ENCODE measurements at places on chromosomes 3 and 15. TPM values are rescaled to one million over a fixed set of nuclear protein-coding genes. Genes with fewer than 3 reads are reported as not detected.

GRCh38 chr15:63344731-63345390 is 36.8 kb downstream of the CA12 start:
- no peak for DNase-seq

DNA sequence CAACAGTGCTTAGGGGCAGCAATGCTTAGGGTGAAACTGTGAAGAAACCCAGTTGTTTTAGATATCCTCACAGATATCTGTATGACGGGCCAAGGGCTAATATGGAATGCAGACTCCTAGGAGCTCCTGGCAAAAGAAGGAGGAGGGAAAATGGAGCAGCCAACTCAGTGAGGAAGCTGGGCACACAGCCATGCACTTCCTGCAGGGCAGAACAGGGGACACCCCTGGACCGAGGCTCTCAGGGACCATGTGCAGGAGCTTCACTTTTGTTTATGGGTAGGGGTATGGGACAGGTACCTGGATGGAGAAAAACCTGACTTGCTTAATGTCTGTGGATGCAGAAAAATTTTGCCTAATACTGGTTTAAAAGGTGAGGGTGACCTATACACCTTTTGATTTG is 20.2 kb downstream of the NIPA1 start:
- no peak for DNase-seq

DNA sequence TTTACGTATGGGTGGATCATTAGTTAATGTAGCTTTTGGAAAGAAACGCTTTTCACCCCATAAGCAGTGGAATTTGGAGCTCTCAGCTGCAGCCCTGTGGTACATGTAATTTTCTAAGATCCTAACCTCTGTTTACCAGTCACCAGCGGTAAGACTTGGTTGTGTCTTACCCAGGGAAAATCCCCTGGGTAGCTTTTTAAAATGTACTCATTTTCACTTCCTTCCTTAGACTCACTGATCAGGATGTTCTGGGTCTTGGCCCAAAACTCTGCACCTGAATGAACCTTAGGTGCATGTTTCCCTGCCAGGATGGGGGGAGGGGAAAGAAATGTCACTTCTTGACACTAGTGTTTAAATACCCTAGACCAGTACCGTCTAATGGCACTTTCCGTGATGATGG is 605.2 kb downstream of the MAGI1 start:
- DNase-seq, result no peak

GRCh38 chr3:178507507-178508442 is 28.5 kb upstream of the KCNMB2 start:
- no peak for DNase-seq

- DNase-seq, result no peak
Measured at GRCh38 chr15:32747921-32748342, 30.1 kb downstream of the GREM1 start.

DNA sequence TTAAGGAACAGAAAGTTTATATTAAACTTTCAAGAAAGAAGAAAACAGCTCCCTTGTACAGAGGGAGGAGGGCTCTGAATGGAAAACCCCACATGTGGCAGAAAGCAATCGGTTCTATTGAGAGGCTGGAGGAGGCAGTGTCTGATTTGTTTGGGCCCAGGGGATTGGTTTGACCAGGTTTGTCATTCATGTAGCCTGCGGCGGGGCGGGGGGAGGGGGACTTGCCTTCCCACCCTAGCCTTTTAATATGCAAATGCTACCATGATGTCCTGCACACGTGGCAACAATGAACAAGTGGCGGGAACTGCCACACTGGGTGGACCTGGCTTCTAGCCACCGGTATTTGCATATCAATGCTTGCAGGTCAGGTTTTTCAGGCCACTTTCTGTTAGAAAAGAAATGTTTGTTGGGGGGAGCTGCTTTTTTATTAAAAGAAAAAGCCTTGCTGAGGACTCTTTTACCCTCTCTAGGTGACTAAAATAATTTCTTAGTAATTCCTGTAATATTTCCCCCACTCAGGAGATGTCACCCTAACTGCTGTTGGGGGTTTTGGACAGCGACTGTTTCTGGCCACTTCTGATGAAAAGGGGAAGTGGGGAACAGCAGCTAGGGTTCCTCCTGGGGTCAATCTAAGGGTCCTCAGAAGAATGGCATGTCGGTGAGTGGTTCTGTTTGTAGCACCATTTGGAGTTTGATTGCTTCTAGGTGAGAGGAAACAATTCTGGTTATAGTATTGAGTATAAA is 691.2 kb downstream of the TBL1XR1 start:
- no peak for DNase-seq

DNA sequence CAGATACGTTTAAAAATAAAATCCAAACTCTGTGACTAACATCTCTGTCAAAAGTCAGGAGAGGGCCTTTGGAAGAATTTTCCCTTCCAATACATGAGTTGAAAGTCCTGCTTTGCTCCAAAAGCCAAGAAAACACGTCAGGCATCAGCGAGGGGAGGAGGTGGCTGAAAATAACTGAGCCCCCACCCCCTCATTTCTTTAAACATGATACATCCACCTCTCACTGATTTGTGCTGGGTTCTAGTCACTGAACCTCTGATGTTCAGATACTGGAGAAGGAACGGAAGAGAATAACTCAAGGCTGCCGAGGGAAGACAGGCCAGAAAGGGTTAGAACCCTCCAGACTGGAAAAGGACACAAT is 9.4 kb upstream of the SEMA5B start:
- no peak for DNase-seq

- no peak for DNase-seq
Measured at GRCh38 chr3:42637001-42637400, 16.5 kb upstream of the ZBTB47 start.

- DNase-seq, result no peak
Measured at GRCh38 chr15:80179935-80180334, 27.1 kb downstream of the FAH start.

DNA sequence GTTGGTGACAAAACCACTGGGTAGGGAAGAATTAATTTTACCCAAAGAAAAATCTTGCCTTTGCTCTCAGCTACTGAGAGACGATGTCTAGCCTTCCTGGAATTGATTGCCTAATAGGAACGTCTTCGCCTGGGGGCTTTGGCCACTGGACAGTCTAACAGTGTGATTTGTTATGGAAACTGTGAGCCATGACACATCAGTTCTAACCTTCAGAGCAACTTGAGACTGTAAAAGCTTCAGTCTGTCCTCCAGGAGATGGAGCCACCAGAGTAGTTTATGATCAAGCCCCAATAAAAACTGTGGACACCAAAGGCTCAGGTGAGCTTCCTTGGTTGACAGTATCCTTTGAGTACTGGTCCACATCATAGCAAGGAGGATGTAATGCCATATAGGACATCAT is 235.8 kb upstream of the TMCO5A start:
- no peak for DNase-seq

- no peak for DNase-seq
Measured at GRCh38 chr3:174863488-174863887, 4.4 kb downstream of the NAALADL2 start.

DNA sequence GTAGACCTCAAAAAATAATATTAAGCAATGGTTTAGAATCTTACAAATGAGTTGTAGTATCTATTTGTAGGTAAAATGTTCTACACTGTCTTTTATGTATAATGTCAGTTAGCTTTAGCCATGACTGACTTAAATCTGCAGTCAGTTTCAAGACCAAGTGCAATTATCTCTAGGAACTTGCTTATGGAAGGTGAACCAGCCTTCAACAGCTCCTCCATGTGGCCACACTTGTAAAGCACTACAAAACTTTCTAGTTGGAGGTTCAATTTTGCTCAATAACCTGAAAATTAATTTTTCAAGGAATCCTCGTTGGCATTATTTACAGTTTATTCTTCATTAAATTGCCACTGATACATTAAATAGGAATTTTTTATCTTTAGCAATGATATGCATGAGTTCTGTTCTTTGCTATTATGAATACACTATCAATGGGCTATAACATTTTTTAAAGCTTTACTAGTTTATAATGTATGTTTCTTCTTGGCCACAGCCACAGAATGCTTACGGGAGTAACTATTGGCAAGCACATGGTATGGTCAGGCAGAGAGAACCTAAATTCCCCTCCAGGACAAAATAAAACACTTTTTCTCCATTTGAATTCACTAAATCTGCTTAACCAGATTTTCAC is 315.3 kb upstream of the UBE2E2 start:
- DNase-seq, result no peak

- DNase-seq, result no peak
Measured at GRCh38 chr3:194124193-194124592, 11.8 kb upstream of the HES1 start.

DNA sequence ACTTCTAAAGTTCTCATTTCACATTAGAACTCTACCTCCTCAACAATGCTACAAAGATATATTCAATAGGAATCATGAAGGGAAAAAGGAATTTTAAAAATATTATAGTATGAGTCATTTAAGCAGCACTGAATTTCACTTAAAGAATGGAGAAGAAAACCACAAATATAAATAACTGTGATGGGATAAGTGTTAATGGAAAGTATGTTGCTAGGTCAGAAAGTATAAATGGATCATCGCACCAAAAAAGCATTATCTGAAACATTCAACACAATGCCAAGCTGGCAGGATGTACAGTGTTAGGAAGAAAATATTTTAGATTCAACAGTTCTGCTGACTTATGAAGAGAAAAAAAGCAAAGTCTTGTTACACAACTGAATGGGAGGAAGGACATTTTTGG is 101.4 kb downstream of the TFG start:
- no peak for DNase-seq

- no peak for DNase-seq
Measured at GRCh38 chr3:149615731-149616221, 42.0 kb downstream of the WWTR1 start.

- DNase-seq, result no peak
Measured at GRCh38 chr15:85030301-85030929, 48.8 kb downstream of the PDE8A start.

GRCh38 chr15:68553994-68554720 is 24.6 kb upstream of the CORO2B start:
- DNase-seq, result peak; percentile 70

DNA sequence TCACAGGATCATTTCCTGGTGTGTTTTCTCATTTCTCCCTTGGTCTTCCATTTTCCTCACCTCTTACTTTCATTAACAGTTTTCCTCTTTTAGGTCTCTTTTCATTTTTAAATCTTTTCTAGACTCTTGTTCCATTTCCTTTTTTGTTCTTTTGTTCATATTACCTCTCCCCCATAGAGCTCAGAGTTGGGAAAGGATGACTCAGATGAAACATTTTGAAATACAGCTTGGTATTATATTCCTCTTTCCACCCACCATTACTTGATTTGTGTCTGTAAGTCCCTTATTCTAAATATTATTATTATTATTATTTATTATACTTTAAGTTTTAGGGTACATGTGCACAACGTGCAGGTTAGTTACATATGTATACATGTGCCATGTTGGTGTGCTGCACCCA is 153.1 kb downstream of the VGLL3 start:
- DNase-seq, result no peak

- no peak for DNase-seq
Measured at GRCh38 chr3:67774676-67775075, 120.3 kb upstream of the SUCLG2 start.

GRCh38 chr15:81308260-81308659 is 15.7 kb downstream of the STARD5 start:
- DNase-seq, result no peak

GRCh38 chr3:95408464-95408862 is 1345.6 kb downstream of the NSUN3 start:
- DNase-seq, result no peak

DNA sequence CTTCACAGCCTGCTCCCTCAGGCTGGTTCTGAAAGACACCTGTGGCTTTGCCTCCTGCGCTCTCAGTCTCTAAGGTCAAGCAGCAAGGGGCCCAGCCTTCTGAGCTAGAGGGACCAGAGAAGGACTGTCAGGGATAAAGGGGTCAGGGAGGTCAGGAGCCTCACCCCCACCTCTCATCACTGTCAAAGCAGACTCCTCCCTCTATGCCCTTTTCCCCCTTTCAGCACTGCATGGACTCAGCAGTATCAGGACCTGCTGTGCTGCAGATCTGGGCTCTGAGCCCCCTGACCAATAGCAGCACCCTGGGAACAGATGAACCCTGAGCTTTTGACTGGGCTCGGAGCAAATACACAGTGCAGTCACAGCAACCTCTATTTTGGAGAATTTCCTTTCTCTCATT is 3.2 kb upstream of the BMF start:
- no peak for DNase-seq

DNA sequence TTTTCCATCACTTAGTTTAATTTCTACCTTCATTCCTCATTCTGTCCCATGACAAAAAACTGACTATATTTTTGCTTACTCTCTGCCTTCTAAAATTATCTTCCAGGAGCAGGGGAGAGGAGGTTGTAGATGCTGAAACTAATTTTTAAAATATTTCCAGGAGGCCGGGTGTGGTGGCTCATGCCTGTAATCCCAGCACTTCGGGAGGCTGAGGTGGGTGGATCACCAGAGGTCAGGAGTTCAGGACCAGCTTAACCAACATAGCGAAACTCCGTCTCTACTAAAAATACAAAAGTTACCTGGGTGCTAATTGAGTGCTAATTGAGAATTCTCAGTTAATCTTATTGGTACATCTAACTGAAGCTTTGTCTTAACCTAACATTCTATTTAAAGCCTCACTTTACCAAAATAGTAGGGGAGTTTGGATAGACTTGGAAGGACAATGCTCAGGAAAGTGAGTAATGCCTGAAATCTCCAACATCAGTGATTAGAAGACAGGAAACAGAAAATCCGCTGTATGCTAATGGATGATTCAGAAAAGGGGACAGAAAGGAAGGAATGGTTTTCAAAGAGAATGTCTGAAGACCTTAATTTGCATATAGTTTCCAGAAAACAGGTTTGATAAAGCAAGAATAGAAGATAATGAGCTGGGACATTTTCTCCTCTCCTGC is 336.1 kb downstream of the GBE1 start:
- no peak for DNase-seq

- no peak for DNase-seq
Measured at GRCh38 chr3:174681784-174682183, 177.3 kb upstream of the NAALADL2 start.

C3orf85 gene
- total RNA-seq, result not detected

PFN2 gene
- total RNA-seq, result 0.88 TPM

PLCH1 gene
- 0.20 TPM for total RNA-seq

BOC gene
- not detected for total RNA-seq

GOLGA6L7 gene
- total RNA-seq, result not detected

IQCF5 gene
- not detected for total RNA-seq

RTP1 gene
- not detected for total RNA-seq

PFKFB4 gene
- total RNA-seq, result 34.4 TPM

SRGAP3 gene
- total RNA-seq, result 1.3 TPM

RASGRP1 gene
- total RNA-seq, result 200 TPM

CD96 gene
- total RNA-seq, result 323 TPM

ZNF619 gene
- total RNA-seq, result 10.6 TPM

GP9 gene
- total RNA-seq, result not detected

PPP1R14D gene
- not detected for total RNA-seq

RASL12 gene
- total RNA-seq, result not detected

TM4SF4 gene
- not detected for total RNA-seq

EPB42 gene
- not detected for total RNA-seq

DAZL gene
- not detected for total RNA-seq

PCSK6 gene
- total RNA-seq, result 0.53 TPM

CD47 gene
- 153 TPM for total RNA-seq

ANKUB1 gene
- not detected for total RNA-seq

RBP2 gene
- not detected for total RNA-seq

THRB gene
- not detected for total RNA-seq
